Neuronal stem cell (in vitro differentiated cells): ENCODE measurements at places on chromosomes 5 and 9.

- DNase-seq: no peak
Observed at GRCh38 chr9:14899815-14900193, 10.4 kb downstream of the FREM1 start.

DNA sequence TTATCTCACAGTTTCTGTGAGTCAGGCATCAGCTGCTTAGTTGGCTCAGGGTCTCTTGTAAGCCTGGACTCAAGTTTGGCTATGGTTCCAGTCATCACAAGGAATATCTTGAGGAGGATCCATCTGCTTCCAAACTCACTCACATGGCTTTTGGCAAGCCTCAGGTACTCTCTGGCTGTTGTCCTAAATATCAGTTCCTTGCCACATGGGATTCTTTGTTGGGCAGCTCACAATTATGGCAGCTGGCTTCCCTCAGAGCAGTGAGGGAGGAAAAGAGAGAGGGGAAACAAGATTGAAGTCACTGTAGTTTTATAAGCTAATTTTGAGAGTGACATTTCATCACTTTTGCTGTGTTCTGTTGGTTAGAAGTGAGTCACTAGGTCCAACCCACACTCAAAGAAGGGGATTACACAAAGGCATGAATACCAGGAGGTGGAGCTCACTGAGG, 144.5 kb downstream of the GCNT1 start:
- no peak for DNase-seq

- no peak for DNase-seq
Observed at GRCh38 chr9:74770508-74771261, 117.0 kb downstream of the TRPM6 start.

GRCh38 chr5:134100283-134101091, 14.0 kb upstream of the TCF7 start:
- DNase-seq: no peak

DNA sequence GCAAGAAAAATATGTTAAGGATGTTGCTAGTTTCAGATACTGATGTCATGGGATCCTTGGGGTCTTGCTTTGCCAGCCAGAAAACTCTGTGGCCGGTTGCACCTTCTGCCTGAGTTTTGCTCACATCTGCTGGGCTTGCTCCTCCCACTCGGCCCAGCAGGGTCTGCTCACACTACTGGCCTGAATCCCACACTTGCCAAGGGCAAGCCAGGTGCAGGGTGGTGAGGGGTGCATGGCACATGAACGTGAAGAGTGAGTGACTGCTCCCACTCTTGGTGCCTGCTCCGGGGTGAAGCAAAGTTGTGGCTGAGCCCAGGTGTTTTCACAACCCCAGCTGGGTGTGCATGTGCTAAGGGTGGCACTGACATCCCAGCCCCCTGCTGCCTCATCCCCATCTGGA, 83.1 kb upstream of the STARD4 start:
- no peak for DNase-seq

- no peak for DNase-seq
Observed at GRCh38 chr5:54663866-54664265, 146.3 kb downstream of the SNX18 start.

GRCh38 chr9:84781458-84781857, 111.9 kb downstream of the NTRK2 start:
- DNase-seq: no peak

- DNase-seq: no peak
Observed at GRCh38 chr5:14155075-14155474, 11.9 kb downstream of the TRIO start.

GRCh38 chr9:120383999-120384924, 195.7 kb downstream of the CDK5RAP2 start:
- peak; percentile 37 for DNase-seq

- DNase-seq: no peak
Observed at GRCh38 chr9:105880517-105880916, 186.2 kb downstream of the TMEM38B start.

DNA sequence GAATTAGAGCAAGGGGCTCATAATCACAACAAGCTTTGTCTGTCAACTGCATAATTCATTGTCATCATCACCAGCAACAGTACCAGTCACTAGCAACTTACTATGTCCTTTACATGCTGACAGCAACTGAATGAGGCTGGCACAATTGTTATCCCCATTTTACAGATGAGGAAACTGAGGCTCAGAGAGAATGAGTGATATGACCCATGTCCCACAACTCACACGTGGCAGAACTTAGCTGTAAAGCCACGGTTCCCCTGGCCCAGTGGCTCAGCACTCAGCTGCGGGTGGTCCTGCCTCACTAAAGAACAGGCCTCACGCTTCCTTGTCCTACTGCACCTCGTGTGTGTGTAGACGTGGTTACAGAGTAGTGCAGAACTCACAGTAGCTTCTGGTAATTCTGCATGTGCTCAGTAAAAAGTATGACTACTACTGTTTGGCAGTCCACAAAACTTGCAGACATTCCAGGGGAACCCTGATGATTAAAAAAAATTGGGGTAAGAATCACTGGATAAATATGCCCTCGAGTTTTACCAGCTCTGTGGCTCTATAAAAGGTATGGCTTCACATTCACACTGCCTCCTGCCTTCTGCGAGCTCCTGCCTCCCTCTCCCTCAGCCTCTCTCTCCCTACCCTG, 30.2 kb downstream of the AFAP1L1 start:
- no peak for DNase-seq

GRCh38 chr5:160237571-160238093, 8.3 kb downstream of the FABP6 start:
- no peak for DNase-seq

DNA sequence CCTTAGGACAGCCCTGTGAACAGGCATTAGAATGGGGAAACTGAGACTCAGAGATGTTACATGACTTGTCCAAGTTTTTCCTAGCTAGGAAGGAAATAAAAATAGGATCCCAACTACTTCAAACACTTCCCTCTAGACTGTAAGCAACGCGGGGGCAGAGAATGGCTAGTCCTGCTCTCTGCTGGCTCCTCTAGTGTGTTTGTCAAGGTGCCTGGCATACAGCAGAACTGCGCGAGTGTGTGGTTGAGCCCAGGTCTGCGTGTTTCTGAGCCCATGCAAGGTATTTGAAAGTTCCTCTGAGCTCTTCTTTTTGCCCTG, 152.5 kb downstream of the MACROH2A1 start:
- DNase-seq: no peak

GRCh38 chr5:111135363-111135762, 43.2 kb downstream of the WDR36 start:
- peak; percentile 8 for DNase-seq

DNA sequence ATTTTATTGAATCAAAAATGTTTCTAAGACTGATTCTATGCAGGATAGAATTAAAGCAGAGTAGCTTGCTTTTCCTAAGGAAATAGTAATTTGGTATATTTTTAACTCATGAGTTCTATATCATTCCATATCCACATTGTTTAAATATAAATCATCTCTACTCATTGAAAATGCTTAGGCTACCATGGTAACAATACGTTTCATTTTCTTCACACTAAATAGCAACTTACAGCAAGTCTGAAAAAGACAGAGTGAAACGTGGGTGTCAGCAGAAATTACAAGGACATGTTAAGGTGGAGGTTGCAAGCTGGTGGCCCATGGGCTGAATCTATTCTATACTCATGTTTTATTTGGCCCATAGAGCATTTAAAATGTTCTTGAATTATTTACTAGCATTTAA, 487.9 kb downstream of the ARHGEF28 start:
- no peak for DNase-seq

- no peak for DNase-seq
Observed at GRCh38 chr9:117963493-117964090, 259.4 kb downstream of the TLR4 start.

DNA sequence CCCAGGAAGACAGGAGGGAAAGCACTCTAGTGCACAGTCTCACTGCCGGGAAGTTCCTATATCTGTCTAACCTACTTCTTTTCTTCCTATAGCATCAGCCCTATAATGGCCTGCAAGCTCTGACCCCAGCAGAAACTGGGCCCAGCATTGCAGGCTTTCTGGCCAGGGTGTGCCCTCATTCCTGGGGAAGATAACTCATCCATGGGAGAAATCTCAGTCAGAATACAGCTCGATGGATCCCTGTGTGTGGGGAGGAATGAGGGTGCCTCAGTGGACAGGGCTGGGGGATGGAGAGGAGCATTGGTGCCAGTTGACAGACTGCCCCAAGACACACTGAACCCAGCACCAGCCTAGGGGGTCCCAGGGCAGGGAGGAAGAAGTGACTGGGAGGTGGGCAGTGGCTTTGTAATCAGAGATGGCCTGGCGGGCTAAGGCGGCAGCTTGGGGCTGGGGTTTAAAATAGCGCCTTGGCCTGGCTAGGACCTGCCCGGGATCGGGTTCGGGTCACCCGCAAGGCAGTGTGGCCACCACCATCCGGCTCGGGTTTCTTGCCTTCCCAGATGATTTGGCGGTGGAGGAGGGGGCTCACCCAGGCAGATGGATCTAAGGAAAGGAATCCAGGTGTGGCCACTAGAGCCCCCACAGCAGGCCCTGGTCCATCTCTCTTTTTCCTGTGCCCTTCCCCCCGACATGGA, 7.6 kb upstream of the CXXC5 start:
- no peak for DNase-seq

DNA sequence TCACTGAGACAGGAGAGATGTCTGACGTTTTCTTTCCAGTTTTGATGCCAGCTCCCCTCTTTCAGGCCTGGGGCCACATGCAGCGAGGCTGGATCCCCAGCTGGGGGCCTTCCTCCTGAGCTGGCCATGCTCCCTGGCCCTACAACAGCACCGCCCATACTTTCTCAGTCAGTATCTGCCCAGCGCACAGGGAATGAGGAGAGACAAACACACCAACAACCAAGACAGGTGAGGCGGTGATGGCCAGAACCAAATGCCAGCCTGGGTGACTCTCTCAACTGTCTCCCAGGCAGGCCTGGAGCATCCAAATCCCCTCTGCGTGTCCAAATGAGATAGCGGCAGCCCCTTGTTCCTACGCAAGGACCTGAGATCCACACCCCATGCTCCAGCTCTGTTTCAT, 109.6 kb downstream of the ROR2 start:
- no peak for DNase-seq

- DNase-seq: no peak
Observed at GRCh38 chr5:38871790-38872551, 26.2 kb downstream of the OSMR start.

DNA sequence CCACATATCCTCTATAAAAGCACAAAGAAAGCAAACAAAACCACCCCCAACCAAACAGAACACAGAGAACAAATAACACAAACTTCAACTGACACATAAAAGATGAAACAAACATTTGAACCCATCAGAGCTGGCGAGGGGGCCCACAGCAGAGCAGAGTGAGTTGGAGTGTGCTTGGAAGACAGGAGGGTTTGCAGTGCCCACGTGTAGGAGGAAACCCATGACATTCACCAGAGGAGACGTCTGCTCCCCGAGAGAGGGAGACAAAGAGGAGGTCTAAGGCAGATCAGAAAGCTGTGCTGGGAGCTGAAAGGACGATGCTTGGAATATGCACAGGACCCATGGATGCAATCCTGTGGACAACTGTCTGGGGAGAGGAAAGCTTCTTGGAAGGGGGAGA, 27.0 kb downstream of the MRPL36 start:
- no peak for DNase-seq

- no peak for DNase-seq
Observed at GRCh38 chr5:1318659-1319251, 23.9 kb upstream of the TERT start.

DNA sequence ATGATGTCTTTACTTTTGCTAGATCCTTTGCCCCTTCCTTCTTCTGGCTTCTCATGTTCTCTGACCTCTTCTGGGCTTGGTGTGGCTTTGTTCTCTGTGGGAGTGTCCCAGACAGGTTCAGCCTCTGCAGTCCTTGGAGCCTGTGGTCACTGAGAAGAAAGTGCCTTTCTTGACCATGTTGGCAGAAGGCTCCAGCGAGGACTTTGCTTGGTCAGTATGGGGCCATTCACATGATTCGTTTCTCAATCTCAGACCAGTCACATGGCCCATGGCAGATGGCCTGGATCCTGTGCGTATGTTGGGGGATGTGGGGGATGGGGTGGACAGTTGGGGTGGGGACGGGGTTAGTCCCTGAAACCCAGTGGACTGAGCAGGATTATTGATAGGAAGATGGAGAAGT, 274.1 kb downstream of the ARHGAP26 start:
- no peak for DNase-seq

GRCh38 chr9:113095561-113095960, 39.0 kb upstream of the ZFP37 start:
- no peak for DNase-seq

DNA sequence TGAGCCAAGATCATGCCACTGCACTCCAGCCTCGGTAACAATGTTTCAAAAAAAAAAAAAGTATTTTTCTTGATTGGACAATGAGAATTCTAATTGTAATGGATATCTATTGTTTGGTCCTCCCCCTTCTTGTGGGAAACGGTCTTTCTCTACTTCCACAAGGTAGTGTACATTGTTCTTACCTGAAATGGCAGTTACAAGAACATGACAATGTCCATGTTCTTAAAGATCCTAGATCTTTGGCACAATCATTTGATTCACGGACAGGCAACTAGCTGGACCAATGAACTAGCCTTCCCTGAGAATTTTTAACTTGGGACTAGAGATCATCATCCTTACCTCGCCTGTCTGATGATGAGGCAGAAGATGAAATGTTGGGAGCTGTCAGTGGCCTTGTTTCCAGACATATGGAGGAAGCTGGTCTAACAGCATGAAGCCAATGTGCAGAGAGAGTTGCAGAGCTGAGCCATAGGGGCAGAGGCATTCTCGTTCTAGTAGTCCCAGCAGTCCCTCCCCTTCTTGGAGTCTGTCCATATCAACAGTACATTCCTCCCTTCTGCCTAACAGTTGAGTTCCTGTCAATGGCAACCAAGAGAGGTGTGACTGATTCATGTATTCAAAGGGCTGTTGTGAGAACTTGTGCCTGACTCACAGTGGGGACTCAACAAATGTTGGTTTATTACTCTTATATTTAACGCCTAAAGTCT, 2.1 kb upstream of the MARCHF6 start:
- no peak for DNase-seq

DNA sequence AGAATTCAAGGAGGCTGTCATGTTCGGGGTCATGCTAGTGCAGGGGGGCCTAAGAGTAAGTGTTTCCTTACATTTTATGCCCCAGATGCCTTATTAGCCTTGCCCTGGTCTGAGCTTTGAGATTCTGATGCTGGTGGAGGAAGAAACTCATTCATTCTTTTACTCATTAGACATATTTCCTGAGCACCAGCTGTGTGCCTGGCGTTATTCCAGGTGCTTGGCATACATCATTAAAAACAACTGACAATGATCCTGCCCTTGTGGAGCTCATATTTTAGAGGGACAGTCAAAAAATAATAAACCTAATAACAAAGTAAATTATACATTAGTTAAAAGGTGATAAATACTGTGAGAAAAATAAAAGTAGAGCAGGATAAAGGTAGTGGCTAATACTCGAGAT, 138.9 kb upstream of the SGCD start:
- no peak for DNase-seq

DNA sequence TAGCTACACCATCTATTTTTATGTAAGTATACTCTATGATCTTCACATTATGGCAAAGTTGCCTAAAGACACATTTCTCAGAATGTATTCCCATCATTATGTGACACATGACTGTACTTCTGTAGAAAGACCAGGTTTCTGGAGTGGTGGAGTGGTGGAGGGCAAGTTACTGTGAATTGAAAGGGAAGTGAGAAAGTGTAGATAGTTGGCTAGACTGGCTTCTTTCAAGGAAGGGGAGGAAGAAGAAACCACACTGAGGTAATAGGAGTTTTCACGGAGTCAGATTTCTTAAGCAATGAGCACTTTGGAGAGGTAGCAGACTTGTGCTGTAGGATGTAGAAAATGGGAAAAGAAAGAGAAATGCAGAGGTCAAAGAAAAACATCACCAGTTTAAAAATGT, 50.9 kb upstream of the EQTN start:
- DNase-seq: no peak

- no peak for DNase-seq
Observed at GRCh38 chr5:122673343-122673742, 101.5 kb upstream of the SNX2 start.
